KBM-7 (cell line): ENCODE measurements at places on chromosomes 2 and 18.

DNA sequence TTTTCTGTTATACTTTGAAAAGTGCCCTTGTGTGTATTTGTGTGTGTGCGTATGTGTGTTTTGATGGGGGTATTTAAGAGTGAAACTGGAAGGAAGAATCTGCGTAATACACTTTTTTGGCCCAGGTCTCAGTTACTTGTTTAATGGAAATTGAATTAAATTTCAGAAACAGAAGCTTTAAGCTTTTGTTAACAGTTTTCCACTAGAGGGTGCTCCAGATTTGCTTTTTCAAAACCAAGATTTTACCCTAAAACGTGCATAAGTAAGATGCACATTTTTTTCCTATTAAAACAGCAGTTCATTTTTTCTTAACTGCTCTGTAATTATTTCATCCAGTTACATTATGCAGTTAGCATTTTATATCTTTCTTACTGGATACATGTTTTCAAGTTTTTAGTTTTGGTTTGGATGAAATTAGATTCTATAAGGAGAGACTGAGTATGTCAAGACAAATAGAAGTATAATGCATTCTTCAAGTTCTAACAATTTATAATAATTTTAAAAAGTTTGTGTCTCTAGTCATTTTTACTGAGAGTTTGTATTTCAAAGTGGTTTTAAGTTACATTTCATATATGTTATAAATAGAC is 97.2 kb downstream of the PIK3C3 start:
- peak; percentile 18 for DNase-seq

DNA sequence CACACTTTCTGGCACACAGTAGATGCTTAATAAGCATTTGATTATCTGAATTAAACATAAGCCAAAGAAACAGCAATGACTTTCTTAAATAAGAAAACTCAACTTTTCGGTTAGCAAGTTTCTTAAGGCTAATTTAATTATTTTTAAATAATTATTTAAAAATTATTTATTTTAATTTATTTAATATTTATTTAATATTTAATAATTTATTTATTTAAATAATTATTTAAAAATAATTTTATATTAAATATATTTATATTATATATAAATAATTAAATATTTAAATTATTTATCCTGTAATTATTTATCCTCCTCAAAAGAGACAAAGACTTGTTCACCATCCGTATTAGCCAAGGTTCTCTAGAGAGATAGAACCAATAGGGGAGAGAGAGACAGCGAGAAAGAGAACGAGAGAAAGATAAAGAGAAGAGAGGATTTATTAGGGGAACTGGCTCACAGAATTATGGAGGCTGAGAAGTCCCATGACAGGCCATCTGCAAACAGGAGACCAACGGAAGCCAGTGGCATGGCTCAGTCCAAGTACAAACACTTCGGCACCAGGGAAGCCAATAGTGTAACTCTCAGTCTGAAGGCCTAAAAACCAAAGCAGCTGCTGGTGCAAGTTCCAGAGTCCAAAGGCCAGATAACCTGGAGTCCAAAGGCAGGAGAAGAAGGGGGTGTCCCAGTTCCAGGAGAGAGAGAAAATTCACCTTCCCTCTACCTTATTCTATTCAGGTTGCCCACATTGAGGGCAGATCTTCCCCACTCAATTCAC is 125.3 kb downstream of the METTL8 start:
- DNase-seq: no peak

GRCh38 chr2:23106242-23106785 is 278.7 kb upstream of the KLHL29 start:
- DNase-seq: no peak

DNA sequence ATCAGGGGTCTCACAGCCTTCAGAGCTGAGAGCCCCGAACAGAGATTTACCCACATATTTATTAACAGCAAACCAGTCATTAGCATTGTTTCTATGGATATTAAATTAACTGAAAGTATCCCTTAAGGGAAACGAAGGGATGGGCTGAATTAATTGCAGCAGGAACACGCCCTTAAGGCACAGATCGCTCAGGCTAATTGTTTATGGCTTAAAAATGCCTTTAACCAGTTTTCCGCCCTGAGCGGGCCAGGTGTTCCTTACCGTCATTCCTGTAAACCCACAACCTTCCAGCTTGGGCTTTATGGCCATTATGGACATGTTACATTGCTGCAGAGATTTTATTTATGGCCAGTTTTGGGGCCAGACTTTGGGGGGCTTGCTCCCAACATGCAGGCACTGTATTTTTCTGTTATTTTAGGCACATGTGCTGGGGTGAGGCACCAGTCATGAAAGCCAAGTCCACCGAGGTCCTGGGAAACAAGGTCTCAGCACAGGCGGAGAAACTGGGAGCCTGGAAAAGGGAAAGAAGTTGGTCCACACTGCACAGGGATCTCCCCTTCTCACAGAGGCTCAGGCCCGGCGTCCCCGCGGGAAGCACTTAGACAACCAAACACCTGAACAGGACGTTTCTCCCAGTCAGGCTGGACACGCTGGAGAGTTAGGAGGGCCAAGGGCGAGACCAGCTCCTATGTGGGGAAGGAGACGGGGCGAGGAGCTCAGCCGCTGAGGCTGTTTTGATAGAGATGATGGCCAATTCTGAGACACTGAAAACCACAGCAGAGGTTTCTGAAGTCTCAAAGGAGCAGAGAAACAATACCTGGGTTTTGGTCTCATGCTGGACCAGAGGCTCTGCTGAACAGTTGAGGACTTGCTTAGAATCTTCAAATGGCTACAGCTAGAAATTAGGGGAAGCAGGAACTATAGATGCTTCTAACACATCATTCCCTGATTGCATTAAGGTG is 86.7 kb downstream of the TMEM18 start:
- no peak for DNase-seq

GRCh38 chr2:70688427-70688826 is 79.6 kb downstream of the ADD2 start:
- no peak for DNase-seq

GRCh38 chr2:62382757-62383156 is 123.2 kb downstream of the TMEM17 start:
- no peak for DNase-seq

DNA sequence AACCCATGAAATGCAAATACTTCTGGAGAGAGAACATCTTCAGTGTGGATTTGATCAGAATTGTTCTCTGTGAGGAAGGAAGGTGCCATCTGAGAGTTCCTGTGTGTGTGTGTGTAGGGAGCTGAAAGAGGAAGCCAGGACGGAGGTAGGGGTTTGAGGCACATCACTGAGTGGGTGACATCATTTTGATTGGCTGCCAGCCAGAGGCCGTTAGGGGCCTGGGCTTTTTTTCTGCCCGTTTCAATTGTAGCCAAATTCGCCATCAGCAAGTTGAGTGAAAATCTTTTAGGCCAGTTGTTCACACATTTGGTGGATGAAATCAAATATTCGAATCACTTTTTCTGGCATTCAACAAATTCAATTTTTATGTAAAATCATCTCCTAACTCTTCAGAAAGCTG is 48.9 kb downstream of the TSN start:
- DNase-seq: peak; percentile 94

GRCh38 chr2:189631849-189632248 is 29.4 kb upstream of the ASNSD1 start:
- no peak for DNase-seq

GRCh38 chr2:190649798-190650390 is 1.0 kb downstream of the NAB1 start:
- DNase-seq: no peak

- peak; percentile 70 for DNase-seq
Observed at GRCh38 chr2:113136828-113137775, 9.7 kb downstream of the IL1RN start.

DNA sequence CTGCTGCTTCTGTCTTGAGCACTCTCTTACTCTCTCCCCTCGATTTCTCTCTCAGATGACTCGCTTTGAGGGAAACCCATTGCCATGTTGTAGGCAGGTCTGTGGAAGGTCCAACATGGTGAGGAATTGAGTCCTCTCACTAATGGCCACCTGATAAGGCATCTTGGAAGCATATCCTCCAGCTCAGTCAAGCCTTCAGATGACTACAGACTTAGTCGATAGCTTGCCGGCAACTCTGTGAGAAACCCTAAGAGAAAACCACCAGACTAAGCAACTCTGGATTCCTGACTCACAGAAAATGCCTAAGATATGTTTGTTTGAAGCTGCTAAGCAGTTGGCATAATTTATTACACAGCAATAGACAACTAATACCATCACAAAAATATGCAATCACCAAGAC is 51.2 kb downstream of the WDR75 start:
- no peak for DNase-seq

DNA sequence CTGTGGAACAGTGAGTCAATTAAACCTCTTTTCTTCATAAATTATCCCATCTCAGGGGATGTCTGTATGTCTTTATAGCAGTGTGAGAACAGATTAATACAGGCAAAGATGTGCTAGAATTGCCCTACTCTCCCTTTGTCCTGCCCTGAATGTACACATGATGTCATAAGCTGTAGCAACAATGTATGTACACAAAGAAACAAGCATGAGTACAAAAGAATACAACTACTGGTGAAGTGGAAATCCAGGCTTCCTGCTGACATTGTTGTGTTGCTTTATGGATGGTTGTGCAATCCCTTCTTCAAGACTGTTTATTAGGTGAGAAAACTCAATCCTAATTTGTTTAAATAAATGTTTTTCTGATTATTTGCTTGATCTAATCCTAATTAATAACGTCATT is 446.6 kb downstream of the DSC3 start:
- no peak for DNase-seq

GRCh38 chr18:62450175-62450545 is 72.7 kb upstream of the ZCCHC2 start:
- DNase-seq: peak; percentile 11

DNA sequence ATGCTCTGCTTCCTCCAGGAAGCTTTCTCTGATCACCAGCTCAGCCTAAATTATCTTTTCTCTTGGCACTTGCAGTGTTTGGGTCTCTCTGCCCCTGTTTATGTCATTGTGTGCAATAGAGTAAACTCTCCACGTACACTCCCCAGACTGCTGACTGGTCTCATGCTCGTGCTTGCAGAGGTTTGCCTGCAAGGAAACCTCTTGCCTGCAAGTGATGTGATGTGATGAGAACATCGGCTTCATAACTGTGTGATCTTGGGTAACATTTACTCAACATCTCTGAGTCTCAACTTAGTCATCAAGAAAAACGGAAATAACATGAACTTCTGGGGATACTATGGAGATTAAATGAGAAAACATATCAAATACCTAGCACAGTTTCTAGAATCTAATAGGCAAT is 92.3 kb downstream of the BIN1 start:
- no peak for DNase-seq

- no peak for DNase-seq
Observed at GRCh38 chr2:74291886-74292621, 51.2 kb downstream of the SLC4A5 start.

DNA sequence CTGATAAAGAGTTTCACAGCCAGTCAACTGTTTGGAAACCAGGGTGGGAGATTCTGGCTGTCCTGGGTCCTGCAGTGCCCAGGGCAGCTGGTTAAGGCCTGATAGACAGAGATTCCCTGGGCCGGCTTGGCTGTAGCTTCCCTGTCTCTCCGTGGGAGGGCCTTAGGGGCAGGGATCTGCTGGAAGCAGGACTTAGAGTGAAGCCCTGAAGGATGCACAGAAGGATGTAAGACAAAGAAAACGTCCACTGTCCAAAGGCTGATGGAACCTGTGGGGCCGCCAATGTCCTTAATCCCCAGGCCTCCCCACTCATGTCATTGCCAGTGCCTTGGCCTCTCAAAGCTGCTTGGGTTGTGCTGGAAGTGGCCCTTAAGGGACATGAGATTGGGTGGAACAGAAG is 33.0 kb downstream of the MROH2A start:
- no peak for DNase-seq

DNA sequence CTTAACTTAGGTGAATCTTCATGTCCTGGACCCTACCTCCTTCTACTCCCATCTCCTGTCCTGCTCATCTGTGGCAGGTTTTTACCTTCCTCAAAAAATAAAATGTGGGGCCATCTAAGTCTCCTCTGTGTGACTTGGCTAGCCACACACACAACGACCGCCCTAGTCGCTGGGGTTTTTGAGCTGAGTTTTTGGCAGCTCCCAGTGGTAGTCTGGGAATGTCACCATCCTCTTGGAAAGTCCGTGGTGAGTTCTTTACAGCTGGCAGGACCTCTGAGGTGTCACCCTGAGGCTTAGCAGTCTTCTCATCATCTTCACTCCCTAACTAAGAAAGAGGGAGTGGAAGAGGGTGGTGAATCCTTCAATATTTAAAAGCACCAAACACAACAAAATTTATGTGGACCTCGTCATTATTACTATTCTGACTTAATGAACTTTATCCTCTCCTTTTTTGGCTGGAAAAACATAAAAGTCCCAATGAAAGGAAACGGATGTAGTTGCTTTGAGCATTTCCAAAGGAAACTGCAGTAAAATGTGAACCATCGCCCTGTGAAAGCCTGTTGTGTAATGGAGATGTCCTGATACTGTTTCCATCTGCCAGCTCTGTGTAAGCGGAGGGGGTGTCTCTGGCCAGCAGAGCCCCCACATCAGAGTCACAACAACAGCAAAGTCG is 78.6 kb downstream of the VAPA start:
- no peak for DNase-seq

DNA sequence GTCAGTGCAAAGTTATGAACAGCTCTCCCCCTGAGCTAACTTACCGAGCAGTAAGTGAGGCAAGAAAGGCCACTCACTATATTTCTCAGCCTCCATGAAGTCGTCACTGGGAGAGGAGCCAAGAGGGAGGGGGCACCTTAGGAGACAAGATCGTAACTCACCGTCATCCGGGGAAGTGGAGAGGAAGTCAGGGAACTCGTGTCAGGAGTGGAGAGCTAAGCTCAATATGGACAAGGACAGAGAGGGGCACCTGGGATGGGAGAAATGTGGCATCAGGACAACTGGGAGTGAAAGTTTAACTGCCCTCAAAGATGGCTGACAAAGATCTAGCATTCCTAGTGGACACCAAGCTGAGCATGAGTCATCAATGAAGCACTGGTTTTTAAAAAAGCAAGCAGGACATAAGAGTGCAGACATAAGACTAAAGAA is 37.1 kb downstream of the BCL11A start:
- DNase-seq: no peak

- no peak for DNase-seq
Observed at GRCh38 chr18:48629730-48630324, 91.0 kb downstream of the CTIF start.

GRCh38 chr2:121037480-121037879 is 247.5 kb downstream of the TFCP2L1 start:
- DNase-seq: no peak

- DNase-seq: no peak
Observed at GRCh38 chr18:8703781-8704301, 1.5 kb upstream of the MTCL1 start.

- no peak for DNase-seq
Observed at GRCh38 chr18:1438458-1438910, 533.8 kb downstream of the ADCYAP1 start.

GRCh38 chr2:166417669-166418068 is 41.9 kb upstream of the SCN9A start:
- peak; percentile 21 for DNase-seq

GRCh38 chr2:96691022-96691612 is 48.6 kb downstream of the FER1L5 start:
- DNase-seq: no peak
